Left lung (tissue), 14 donors: ENCODE measurements at places on chromosomes 16 and 17. TPM values are rescaled to one million over a fixed set of nuclear protein-coding genes. Genes with fewer than 3 reads are reported as not detected.

DNA sequence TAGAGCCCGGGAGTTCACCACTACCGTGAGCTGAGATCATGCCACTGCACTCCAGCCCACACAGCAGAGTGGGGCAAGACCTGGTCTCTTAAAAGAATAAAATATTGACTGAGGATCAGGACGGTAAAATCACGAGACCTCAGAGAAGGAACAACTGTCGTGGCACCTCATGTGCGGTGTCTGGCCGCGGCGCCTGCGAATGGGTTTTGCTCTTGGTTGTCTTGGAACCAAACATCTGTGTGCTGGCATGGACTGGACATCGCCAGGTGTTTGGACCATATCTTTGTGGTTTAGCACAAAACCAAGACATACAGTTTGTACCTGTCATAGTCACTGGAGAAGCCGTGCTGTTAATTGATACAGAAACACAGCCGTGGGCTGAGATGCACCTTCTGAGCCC lies 212.9 kb upstream of the CHMP6 start:
- no peak for DNase-seq

RNF112 gene
- 3.6 TPM for polyA plus RNA-seq

CCL1 gene
- polyA plus RNA-seq = not detected

ADGRG3 gene
- 1.1 TPM for polyA plus RNA-seq

GRCh38 chr17:48071654-48072053 lies 23.5 kb downstream of the NFE2L1 start:
- no peak for DNase-seq
